Psoas muscle (tissue), 8 donors: ENCODE measurements at places on chromosomes 16 and 17.
A peak's percentile ranks its signal among the peaks of the same experiment; 100 is the strongest.

DNA sequence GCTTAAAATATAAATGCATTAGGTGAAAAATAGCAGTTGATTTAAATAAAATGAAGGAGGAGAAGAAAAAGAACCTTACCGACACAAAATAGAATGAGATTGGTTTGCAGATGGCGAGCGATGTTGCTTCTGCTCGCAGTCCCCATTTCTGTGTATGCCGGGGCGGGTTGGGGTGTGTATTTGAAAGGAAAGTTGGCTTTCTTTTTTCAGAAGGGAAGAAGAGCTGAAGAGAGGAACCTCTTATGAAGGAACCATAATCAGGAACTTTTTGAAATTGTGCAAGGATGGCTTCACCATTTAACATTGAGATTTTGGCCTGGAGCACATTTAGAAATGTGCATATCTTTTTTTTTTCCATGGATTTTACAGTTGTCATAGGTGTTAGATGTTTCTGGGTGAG, at the start of gene IGSF6:
Gene IGSF6, minus strand, starts transcription at position 156 of the 400 bp plus-strand sequence. Its CDS starts 10 bp downstream, at position 146.
- no peak for DNase-seq

- no peak for DNase-seq
Observed at GRCh38 chr16:50282955-50283631, 16.7 kb downstream of the ADCY7 start.

DNA sequence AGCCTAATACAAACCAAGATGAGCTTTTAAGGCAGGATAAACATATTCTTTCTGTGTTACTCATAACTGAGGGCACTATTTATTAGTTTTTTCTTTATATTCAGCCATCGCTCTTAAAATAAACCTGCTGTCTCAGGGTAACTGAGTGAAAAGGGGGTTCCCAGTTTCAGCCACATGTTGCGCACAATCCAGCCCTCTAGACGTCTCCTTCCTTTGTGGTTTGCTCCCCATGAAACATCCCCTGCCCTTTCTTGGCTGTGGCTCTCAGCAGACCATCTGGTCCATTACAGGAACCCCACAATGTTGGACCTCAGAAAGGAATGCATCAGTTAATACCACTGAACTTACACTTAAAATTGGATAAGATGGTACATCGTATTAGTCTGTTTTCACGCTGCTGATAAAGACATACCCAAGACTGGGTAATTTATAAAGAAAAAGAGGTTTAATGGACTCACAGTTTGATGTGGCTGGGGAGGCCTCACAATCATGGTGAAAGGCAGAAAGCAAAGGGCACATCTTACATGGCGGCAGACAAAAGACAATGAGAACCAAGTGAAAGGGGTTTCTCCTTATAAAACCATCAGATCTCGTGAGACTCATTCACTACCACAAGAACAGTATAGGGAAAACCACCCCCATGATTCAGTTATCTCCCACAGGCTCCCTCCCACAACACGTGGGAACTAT, 12.6 kb upstream of the IL21R start:
- DNase-seq, result no peak

GRCh38 chr16:79505344-79505743, 95.2 kb downstream of the MAF start:
- DNase-seq, result peak; percentile 22

DNA sequence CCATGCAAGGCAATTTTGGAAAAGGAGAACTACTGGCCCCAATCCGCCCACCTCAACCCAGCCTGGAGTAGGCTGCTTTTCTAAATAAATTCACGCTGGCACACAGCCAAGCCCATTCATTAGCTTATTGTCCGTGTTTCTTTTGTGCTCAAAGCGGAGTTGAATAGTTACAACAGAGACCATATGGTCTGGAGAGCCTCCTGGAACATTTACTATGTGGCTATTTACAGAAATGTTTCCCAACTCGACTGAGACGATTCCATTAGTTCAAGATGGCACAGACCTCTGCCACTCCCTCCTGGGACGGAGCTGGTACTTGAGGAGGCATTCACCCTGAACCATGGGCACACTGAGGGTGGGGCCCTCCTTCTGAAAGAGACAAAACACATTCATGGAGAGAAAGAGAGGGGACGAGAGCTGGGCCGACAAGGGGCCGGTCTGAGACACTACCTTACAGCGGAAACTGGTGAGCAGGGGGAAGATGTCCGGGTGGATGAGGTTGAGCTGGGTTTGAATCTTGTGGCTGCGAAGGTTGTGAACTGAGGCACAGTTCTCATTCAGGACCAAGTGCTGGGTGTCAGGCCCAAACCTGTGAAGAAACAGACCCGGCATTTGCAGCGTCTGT, 15.7 kb downstream of the ELAC2 start:
- peak; percentile 6 for DNase-seq

DNA sequence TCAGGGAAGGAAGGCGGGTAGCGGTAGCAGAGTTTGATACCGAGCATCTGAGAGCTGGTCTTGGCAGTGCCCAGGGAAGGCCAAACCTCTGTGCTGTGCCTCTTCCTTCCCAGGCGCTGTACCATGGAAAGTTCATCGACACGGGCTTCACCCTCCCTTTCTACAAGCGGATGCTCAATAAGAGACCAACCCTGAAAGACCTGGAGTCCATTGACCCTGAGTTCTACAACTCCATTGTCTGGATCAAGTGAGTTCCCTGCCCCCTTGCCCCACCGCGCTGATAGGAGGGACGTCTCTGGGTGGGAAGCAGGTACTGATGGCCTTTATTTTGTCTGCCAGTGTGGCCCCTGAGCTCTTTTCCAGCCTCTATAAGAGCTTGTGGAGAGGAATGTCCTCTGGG, 15.4 kb upstream of the CLEC18A start:
- DNase-seq, result no peak

- no peak for DNase-seq
Observed at GRCh38 chr17:50303051-50303450, 28.8 kb downstream of the TMEM92 start.

GRCh38 chr17:54968988-54969332, 395 bp downstream of the STXBP4 start:
- peak; percentile 56 for DNase-seq
